ENCODE measurements at places on chromosomes 7 and 10.

DNA sequence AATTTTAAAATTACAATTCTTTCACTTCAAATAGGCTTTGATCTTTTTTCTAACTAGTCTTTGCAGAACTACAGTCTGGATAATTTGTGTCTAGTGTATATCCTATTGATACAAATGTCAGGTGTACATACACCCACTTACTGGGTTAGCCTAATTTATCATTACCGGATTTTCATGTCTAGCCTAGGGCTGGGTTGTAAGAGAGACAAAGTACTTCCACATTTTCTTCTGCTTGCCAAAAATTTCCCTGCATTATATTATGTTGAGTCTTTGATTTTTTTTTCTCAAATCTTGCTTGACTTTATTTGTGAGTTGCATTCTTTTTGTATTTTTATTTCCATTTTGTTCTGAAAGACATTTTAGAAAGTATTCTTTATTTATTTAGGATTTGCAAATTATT lies 284.8 kb upstream of the FZD8 start:
- no peak for DNase-seq

DNA sequence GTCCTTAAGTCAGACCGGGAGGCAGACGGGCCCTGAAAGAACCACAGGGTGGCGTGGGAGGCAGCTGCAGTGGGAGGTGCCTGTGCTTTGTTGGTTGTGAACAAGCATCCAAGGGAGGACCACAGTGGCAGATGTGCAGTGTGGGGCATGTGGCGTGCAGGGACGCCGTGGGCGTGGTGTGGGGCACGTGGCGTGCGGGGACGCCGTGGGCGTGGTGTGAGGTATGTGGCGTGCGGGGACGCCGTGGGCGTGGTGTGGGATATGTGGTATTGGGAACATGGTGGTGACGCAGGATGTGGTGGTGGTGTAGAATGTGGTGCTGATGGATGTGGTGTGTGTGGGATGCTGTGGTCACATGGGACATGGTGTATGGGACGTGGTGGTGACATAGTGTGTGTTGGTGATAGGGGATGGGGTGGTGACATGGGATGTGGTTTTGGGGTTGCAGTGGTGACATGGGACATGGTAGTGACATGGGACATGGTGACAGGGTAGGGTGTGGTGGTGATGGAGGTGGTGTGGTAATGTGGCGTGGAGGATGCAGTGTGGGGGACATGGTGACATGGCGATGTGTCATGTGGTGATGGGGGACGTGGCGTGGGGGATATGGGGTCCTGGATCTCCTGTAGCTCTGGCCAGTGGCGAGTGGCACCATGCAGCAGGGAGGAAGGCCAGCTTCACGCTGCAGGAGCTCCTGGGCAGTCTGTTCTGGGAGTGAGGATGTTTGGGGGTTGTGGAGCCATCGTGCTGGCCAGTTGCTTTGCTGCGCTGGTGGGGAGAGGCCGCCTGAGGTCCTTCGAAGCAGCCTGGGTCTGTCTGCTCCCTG lies 78.8 kb downstream of the INPP5A start:
- no peak for DNase-seq

DNA sequence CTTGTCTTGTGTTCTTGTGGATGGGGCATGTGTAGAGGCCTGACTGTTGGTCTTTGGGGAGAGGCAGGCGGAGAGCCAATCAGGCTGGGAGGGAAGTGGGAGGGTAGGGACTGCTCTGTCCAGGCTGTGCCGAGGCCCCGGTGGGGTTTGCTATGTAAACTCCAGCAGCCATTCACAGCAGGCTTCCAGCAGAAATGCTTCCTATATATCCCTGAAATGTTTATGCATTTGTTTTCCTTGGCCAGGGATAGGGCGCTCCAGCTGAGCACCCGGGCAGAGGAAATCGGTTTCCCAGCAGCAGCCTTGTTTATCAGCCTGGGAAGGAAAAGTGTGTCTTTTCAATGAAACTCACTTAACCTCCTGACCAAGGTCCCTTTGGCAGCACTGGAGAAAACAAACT lies 18.3 kb upstream of the AQP1 start:
- no peak for DNase-seq

DNA sequence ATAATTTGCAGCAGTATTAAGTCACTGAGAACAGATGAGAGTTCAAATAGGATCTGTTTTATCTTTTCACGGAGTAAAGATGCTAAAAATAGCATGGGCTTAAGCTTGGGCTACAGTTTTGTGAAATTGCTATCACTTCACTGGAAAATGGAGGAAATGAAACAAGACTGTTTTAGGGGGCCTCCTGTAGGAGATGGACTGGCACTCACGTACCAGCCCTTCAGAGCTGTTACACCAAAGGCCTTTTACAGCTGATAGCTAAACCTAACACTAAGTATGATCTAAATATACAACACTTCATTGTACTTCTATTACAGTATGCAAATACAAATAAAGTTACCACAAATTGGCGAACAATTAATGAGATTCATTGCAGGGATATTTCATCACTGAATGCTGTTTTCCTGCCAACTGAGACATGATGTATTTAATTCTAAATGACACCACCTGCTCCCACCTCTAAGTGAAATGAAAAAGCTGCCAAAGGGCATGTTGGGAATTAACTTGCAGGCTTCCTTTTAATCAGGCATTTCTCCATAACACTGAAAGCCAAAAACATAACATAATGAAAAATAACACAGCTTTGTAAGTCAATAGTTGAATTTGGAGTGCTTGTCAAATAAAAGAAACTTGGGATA lies 304.5 kb upstream of the LRRN3 start:
- no peak for DNase-seq

DNA sequence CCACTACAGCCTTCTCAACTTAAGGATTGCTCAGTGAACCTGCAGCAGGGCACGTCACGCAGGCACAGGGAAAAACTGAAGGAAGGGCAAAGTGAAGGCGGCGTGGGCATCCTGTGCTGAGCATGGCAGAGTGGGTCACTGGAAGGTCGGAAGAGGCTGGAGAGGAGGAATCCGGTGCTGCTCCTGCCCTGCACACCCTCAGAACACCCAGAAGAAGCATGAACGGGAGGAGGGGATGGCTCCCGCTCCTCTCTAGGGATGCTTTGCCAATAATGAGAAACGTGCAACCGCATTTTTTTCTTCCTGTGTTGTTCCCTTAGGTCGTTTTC lies 175.1 kb downstream of the TNS3 start:
- no peak for DNase-seq

- DNase-seq = no peak
Measured at GRCh38 chr7:127976738-127977120, 54.5 kb downstream of the LRRC4 start.

DNA sequence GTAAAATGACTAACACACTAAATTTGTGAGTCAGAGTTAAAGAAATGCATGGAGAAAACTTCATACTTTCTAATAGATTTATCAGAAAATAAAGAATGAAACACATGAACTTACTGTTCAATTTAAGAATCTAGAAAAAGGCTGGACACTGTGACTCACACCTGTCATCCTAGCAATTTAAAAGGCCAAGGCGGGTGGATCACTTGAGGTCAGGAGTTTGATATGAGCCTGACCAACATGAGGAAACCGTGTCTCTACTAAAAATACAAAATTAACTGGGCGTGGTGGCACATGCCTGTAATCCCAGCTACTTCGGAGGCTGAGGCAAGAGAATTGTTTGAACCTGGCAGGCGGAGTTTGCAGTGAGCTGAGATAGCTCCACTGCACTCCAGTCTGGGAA lies 1106.2 kb upstream of the LRRN3 start:
- DNase-seq = no peak

- DNase-seq = peak; percentile 72
Measured at GRCh38 chr7:74401137-74401859, 52.4 kb upstream of the GTF2IRD1 start.

All from germinal center (tissue), 1 donor.